Heart left ventricle (tissue), 16 donors: ENCODE measurements at places on chromosomes 1 and 21. TPM values are rescaled to one million over a fixed set of nuclear protein-coding genes. Genes with fewer than 3 reads are reported as not detected.

The LHX8 gene
- total RNA-seq = not detected

- no peak for DNase-seq
Observed at GRCh38 chr1:68328490-68328889, 96.2 kb upstream of the WLS start.

GRCh38 chr21:29385934-29386520 lies 87.3 kb downstream of the BACH1 start:
- DNase-seq = no peak

DNA sequence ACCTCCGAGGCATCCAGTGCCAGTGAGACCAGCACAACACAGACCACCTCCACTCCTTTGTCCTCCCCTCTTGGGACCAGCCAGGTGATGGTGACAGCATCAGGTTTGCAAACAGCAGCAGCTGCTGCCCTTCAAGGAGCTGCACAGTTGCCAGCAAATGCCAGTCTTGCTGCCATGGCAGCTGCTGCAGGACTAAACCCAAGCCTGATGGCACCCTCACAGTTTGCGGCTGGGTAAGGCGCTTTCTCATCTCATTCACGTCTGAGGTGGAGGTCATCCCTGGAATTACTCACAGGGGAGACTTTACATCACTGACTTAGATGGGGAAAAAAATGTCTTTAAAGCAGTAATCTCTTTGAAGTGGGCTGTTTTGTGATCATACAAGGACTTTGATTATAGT lies 106.3 kb downstream of the CD247 start:
- no peak for DNase-seq

- DNase-seq = peak; percentile 6
Observed at GRCh38 chr1:239125027-239125426, 261.3 kb upstream of the CHRM3 start.

GRCh38 chr1:233668725-233669294 lies 54.9 kb downstream of the KCNK1 start:
- no peak for DNase-seq
